ENCODE measurements at places on chromosomes 7 and 10. TPM values are rescaled to one million over a fixed set of nuclear protein-coding genes. Genes with fewer than 3 reads are reported as not detected.

DNA sequence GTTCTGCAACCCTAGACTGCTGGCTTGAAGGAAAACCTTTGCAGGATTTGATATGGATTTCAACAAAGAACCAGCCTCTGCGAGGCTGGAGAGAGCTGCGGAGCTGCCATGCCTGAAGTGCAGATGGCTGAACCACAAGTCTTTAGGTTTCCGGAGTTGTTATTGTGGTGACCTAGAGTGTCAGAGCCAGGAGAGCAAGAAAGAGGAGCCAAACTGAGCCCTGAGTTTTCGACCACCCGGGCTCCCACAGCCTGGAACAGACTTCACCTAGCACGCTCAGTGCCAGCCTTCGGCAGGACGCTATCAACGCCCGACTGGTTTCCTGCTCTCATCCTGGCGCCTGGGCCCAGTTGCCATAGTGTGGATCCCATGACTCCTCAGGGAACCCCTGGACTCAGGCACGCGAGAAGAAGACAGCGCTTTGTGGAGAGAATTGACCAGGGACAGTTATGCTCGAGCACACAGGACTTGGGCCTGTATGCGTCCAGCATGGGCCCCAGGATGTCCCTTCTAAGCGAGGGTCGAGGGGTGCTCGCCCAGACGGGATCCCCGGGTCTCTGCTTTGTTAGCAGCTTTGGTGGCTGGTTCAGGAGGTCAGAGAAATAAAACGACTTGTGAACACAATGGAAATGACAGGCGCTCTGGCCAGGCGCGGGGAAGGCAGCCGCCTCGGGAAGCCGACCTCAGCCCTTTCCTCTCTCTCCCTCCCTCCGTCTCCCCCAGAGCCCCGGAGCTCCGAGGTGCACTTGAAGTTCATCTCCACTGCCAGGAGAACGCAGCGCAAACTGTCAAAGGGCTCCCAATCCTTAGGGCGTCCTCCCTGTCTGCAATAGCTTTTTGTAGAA is 1.8 kb upstream of the GAD2 start:
- no peak for DNase-seq

GRCh38 chr10:22259280-22259679 is 41.5 kb upstream of the EBLN1 start:
- no peak for DNase-seq

GRCh38 chr10:90977162-90977854 is 56.4 kb upstream of the ANKRD1 start:
- no peak for DNase-seq

- DNase-seq = no peak
Observed at GRCh38 chr7:139886899-139887298, 57.8 kb downstream of the TBXAS1 start.

CASTOR2 gene
- 1.5 TPM for total RNA-seq

HOXA4 gene
- total RNA-seq = 1.3 TPM

IFRD1 gene
- total RNA-seq = 33.7 TPM

- DNase-seq = peak; percentile 7
Observed at GRCh38 chr10:100775386-100775785, 30.0 kb downstream of the PAX2 start.

LIPK gene
- not detected for total RNA-seq

- DNase-seq = no peak
Observed at GRCh38 chr7:42144604-42145003, 92.4 kb downstream of the GLI3 start.

BTBD16 gene
- not detected for total RNA-seq

GRCh38 chr10:677038-677437 is 12.4 kb downstream of the DIP2C start:
- peak; percentile 61 for DNase-seq

DNA sequence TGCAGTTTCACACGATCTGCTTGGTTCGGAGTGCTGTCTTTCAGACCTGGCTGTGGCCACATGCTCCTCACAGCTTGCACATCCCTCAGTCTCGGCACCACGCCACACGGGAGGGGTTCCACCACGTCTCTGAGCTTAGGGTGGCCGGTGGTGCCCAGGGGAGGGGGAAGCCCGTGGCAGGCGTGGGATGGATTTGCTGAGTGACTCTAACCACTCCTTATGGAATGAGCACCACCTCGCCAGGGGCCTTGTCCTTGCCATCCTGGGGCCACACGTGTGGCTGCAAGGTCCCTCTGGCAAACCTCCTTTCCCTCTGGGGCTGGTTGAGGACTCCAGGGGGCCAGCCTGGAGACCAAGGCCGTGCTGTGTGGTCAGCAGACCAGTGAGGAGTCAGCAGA is 29.1 kb upstream of the FAM20C start:
- no peak for DNase-seq

- DNase-seq = peak; percentile 38
Observed at GRCh38 chr7:155815332-155816191, 3.3 kb upstream of the SHH start.

DNA sequence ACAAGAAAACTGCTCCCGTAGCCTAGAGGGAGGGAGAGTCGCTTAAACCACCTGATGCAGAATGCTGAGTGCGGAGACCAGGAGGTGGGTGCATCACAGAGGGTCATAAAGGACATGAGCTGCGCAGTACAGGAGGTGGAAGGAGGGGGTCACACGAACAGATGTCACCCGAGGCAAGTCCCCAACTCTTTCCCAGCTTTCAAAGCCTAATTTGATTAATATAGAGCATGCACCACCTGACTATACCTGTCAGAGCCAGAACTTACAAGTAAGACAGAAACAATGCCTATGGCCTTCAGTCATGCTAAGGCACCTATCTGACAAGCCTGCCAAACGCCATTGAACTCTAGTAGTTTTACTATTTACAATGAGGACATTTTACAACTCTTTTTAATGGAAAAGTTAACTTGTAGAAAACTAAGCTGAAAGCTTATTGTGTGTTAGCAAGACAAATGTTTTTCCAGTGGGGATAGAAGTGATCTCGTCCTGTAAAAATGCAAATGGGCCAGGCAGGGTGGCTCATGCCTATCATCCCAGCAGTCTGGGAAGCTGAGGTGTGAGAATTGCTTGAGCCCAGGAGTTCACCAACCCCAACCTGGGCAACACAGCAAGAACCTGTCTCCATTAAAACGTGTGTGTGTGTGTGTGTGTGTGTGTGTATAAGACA is 1.1 kb upstream of the VOPP1 start:
- DNase-seq = peak; percentile 35

NACAD gene
- total RNA-seq = 0.08 TPM

CAV1 gene
- 437 TPM for total RNA-seq

GRCh38 chr10:124719213-124719851 is 24.8 kb downstream of the FAM53B start:
- peak; percentile 72 for DNase-seq

AGBL3 gene
- 1.1 TPM for total RNA-seq

DNA sequence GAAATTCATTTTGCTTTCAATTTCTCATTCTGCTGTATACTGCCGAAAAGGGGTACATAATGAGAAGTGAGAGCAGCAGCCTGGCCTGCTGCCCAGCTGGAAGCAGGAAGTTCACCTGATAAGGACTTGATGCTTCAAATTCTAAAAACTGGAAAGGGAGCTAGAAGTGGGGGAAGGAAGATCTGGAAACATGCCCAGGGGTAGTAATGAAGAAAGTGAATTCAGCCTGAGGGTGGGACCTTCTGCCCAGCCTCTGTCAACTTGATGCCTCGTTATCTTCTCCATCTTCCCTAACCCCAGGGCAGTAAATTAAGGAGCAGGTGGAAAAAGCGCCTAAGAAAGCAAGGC is 69.4 kb downstream of the ARMH3 start:
- no peak for DNase-seq

GRCh38 chr10:76036111-76036940 is 604.9 kb downstream of the LRMDA start:
- DNase-seq = peak; percentile 41

PLEKHA8 gene
- total RNA-seq = 5.3 TPM

GRCh38 chr7:2157473-2158279 is 75.1 kb downstream of the MAD1L1 start:
- DNase-seq = peak; percentile 25

PARD3 gene
- 55.3 TPM for total RNA-seq

RNF32 gene
- total RNA-seq = 1.7 TPM

- peak; percentile 85 for DNase-seq
Observed at GRCh38 chr7:33807779-33808482, 97.4 kb upstream of the BMPER start.

GRCh38 chr10:94439275-94439861 is 37.0 kb downstream of the TBC1D12 start:
- peak; percentile 51 for DNase-seq

CADPS2 gene
- 13.0 TPM for total RNA-seq

THSD7A gene
- not detected for total RNA-seq

OR9A2 gene
- not detected for total RNA-seq

DNA sequence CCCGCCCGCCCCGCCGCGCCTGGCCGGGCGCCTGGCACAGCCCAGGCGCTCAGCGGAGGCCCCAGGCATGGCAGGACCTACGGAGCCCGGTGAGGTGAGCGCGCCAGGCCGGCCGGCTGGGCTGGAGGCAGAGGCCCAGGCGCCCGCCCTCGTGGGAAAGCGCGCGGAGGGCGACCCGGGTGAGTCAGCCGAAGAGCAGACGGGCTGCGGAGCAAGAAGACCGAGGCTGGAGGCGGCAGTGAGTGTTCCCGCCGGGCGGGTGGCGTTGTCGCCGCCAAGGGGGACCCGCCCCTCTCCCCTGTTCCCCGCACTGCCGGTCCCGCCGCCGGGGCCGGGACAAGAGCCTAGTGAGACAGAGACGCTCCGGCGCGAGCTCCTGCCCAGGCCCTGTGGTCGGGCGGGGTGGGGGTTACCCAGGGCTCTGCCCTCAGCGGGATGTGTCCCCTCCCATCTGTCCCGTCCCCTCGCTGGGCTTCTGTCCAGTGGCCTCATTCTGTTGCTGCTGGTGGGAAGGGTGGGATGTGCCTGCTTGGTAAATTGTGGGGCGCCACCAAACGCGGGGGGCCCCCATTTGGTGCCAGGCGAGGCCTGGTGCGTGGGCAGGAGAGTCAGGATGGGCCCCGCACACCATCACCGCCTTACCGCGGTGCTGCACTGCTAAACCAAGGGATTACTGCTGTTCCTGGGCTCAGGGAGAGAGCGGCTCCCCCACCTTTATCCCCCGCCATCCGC is 17.0 kb upstream of the NODAL start:
- peak; percentile 70 for DNase-seq

DNA sequence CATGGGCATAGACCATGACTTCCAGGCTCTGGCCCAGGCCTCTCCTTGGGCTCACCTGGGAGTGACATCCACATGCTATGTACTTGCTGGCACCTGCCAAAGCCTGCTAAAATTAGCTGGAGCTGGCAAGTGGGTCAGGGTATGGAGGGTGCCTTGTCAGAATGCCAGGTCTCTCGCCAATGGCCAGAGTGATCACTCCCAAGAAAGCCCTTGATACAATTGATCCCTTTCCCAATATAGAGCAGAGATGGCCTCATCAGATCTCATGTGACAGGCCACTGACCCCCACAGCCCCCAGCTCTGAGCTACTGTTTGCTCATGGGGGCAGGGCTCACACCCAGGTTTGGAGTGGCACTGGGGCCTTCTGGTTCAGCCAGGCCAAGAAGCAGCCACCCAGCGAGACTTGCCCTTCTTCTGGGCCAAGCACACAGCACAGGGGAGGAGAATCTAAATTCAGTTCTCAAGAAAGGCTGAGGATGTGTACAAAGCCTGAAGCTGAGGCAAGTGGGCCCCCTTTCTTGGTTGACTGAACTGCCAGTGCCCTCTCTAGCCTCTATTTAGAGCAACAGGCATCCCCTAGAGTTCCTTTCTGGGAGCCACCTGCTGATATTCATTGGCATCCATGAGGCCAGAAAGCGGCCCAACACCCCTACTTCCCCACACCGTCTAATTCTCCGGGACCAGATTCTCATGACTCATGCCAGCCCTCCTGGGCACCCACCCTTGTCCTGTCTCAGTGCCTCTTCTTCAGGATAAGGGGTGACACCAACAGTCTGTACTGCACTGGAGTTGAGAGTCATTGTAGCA is 18.9 kb upstream of the MYL7 start:
- DNase-seq = no peak

- no peak for DNase-seq
Observed at GRCh38 chr10:62715383-62715782, 89.1 kb upstream of the ADO start.

DNA sequence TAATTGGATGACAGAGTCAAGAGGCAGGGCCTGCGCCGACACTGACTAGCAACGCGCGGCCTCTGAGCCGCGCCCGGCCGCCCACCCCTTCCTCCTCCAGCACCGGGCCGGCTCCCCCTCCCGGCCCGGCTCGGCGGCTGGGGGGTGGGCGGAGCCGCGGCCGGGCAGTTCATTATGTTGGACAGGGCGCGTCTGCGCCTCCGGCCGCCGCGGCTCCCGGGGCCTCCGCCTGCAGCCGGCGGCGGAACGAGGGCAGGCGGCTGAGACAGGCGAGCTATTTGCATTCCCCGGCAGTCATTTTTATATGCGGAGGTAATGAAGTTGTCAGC is 106.7 kb downstream of the SNX10 start:
- DNase-seq = no peak

EVX1 gene
- total RNA-seq = not detected

CC2D2B gene
- total RNA-seq = not detected

- DNase-seq = no peak
Observed at GRCh38 chr10:124535731-124536495, 74.3 kb downstream of the LHPP start.

SEPTIN14 gene
- total RNA-seq = not detected

GRCh38 chr10:43970717-43971116 is 322.0 kb upstream of the ZNF32 start:
- no peak for DNase-seq

ZCWPW1 gene
- total RNA-seq = 1.1 TPM

NRP1 gene
- total RNA-seq = 281 TPM

- DNase-seq = no peak
Observed at GRCh38 chr10:95987685-95988426, 55.5 kb upstream of the CCNJ start.

GRCh38 chr10:29635711-29636144 is 957 bp upstream of the SVIL start:
- DNase-seq = no peak

GRCh38 chr10:23439452-23439960 is 631 bp downstream of the OTUD1 start:
- no peak for DNase-seq

DNA sequence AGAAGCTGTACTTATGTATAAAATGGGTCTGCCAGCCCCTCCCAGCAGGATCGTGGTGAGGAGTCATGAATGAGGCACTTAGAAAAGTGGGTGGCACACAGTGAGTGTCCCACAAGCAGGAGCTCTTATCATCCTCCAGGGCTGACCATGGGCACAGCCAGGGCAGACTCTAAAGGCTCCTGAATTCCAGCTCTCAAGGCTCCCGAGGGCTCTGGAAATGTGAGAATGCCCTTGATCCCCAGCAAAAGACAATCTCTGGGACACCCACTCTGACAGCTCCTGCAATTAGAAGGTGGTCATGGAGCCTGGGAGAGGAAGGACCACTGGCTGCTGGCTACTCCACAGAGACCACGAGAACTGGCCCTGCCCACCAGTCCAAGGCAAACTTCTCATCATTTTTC is 1.6 kb downstream of the VSTM4 start:
- DNase-seq = peak; percentile 31

GRCh38 chr7:124765401-124766352 is at the start of gene GPR37:
Gene GPR37 (minus strand): TSS chr7:124765792. CDS start chr7:124764976, 816 bp downstream.
- peak; percentile 74 for DNase-seq

SHH gene
- not detected for total RNA-seq

Data from HT1080 (cell line).